ENCODE measurements at places on chromosomes 6 and 20.

GRCh38 chr20:24670341-24670872 is 201.0 kb downstream of the SYNDIG1 start:
- no peak for DNase-seq

DNA sequence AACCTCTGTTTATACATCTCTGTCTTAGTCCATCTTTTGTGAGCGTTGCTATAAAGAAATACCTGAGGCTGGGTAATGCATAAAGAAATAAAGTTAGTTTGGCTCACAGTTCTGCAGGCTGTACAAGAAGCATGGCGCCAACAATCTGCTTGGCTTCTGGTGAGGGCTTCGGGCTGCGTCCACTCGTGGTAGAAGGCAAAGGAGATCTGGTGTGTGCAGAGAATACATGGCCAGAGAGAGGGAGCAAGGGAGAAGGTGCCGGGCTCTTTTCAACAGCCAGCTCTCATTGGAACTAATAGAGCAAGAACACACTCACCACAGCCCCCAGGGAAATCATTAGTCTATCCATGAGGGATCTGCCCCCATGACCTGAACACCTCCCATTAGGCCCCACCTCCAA is 100.3 kb upstream of the SRSF6 start:
- no peak for DNase-seq

- no peak for DNase-seq
Measured at GRCh38 chr6:107917451-107918375, 40.3 kb downstream of the SEC63 start.

GRCh38 chr6:161233986-161234661 is 39.7 kb downstream of the AGPAT4 start:
- DNase-seq, result peak; percentile 96

GRCh38 chr6:18388942-18389341 is 1.8 kb downstream of the RNF144B start:
- peak; percentile 87 for DNase-seq

DNA sequence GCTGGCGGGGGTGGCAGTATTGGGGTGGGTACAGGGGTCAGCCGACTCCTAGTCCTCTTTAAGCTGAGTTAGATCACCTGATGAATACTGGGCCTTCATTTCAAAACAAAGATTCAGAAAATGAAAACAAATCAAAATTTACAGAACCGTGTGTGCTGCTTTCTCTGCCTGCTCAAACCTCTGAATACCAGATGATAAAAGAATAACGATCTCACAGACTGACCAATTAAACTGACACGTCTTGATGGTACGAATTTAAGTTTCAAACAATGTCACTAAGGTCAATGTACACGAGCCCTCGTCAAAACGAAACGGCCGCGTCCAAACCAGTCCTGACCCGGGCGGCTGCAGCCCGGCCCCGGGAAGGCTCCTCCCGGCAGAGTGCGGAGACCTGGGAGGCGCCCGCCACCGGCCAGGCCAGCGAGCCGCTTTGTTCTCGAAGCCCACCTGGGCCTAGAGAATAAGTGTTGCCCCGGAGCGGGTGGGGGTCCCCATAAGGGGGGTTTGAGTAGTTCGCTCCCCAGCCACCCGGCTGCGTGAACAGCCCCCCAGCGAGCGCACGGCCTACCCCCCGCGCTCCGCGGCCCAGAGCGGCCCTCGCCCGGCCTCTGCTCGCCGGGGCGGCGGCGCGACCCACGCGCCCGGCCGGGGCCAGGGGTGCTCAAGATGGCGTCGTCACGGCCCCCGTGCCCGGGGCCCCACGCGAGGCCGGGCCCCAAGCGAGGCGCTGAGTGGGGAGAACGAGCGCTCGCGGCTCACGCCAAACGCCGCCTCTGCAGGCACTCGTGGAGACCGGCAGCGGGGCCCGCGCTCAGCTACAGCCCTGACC is 728 bp downstream of the PSMA7 start:
- peak; percentile 22 for DNase-seq

GRCh38 chr6:121652726-121653623 is 217.5 kb downstream of the GJA1 start:
- DNase-seq, result peak; percentile 88

GRCh38 chr20:60695226-60696000 is 556.6 kb upstream of the CDH4 start:
- DNase-seq, result no peak

- DNase-seq, result peak; percentile 68
Measured at GRCh38 chr6:131844243-131844841, 36.5 kb downstream of the ENPP1 start.

GRCh38 chr6:20755631-20756030 is 221.4 kb downstream of the CDKAL1 start:
- DNase-seq, result peak; percentile 53

DNA sequence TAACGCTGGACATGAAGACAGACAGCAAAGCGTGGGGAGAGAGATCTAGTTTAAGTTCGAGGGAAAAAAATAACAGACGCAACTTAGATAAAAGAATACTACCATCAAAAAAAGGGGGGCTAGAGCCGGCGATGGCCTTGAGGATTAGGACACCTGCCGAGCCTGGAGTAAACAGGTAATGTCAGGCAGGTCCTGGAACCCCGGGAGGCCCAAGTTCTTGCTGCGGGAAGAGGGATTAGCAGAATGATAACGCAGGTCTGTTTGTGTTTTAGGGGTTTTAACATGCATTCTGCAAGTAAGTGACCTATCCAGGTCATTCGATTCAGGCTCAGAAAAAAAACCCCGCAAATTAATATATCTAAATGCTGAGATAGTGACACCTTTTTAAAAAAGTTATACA is 754 bp upstream of the TMEM170B start:
- no peak for DNase-seq

- no peak for DNase-seq
Measured at GRCh38 chr6:159267165-159267564, 98.0 kb downstream of the FNDC1 start.

DNA sequence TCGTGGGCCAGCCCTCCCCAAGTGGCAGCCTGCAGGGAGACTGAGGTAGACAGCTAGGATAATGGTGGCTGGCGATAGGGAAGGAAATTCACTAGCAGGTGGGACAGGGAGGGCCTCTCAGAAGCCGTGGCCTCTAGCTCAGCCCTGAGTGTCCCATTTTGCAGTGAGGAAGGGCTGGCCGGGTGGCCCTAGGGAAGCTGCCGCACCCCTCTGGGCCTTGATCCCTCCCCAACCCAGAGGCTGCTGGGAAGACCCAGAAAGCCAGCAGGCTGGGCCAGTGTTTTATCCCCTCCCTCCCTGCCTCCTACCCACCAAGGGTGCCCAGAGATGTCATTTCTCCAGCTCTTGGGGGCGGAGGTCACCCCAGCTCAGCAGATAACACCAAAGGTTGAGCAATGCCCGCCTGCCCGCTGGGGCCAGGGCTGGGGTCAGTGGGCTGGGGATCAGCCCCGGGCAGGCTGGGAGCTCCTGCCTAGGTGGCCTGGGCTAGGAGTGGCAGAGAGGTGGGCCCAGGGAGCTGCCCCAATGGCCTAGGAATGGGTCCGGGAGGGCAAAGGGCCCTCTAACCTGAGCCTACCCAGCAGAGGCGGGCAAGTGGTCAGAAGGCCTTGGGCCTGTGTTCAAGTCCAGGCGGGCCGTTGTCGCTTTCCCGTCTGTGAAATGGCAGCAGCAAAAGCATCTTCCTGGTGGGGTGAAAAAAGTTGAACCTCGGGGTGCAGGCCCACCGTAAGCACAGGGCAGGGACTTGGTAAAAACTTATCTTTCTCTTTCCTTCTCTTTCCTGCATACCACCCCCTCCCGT is 1.6 kb upstream of the CEBPB start:
- no peak for DNase-seq

- peak; percentile 59 for DNase-seq
Measured at GRCh38 chr6:140541288-140541687, 1166.8 kb upstream of the CITED2 start.

DNA sequence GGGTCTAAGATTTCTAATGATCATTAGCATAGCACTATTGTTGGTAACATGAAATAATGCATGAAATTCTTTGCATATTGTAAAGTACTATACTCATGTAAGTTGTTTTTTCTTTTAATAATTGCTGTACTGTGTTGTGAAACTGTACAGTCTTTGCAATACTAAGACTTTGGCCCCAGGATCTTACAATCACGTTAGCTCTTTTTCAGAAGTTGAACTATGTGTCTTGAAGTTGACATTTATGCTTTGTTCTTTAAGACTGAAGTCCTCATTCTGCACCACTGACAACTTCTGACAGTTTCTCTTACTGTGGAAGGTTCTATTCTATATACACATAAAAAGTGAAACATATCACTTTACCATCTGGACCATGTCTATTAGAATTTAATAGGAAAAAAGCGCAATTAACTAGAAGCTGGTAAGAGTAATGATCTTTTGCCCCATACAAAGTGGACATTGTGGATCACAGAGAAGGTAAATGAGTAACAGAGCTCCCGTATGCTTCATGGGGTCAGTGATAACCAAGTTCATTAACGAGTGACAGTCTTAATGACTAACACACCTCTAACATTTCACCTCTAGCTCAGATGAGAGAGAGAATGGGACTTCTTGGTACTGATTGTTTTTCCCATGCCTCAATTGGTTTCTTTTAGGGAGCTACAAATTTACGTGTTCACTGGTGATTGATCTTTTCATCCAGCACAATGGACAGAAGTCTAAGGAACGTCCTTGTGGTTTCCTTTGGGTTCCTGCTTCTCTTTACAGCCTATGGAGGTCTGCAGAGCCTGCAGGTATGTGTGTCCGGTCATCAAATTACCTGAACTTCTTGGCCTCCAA is at the start of gene UNC93A:
TSS of gene UNC93A (plus strand) at position 530 of the 837 bp plus-strand sequence. CDS start at position 705, 175 bp downstream.
- no peak for DNase-seq

DNA sequence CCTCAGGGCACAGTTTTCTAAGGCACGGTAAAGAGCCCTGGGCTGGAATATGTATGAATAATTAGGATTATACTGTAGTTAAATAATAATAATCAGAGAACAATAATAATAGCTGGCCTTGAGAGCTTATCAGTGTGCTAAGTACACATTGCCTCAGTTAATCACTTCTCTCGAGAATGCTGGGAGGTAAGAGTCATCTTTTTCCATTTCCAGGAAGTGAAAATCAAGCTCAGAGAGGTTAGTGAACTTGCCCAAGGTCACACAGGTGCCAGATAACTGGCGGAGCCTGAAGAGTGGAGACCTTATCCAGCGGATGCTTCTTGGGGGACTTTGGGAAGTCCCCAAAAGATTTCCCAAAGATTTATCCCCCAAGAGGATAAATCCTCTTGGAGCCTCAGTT is 19.4 kb upstream of the CBFA2T2 start:
- DNase-seq, result no peak

GRCh38 chr6:2651536-2651935 is 99.2 kb downstream of the MYLK4 start:
- DNase-seq, result no peak

GRCh38 chr6:158313989-158314388 is 1.7 kb downstream of the TULP4 start:
- no peak for DNase-seq

Measured in EH (cell line).